Kidney (tissue), 22 donors: ENCODE measurements at places on chromosomes 1 and 21. TPM values are rescaled to one million over a fixed set of nuclear protein-coding genes. Genes with fewer than 3 reads are reported as not detected.
A peak's percentile ranks its signal among the peaks of the same experiment; 100 is the strongest.

- no peak for DNase-seq
Measured at GRCh38 chr21:35222541-35222941, 173.4 kb upstream of the RUNX1 start.

- DNase-seq = no peak
Measured at GRCh38 chr1:15504436-15504835, 19.6 kb downstream of the CASP9 start.

NLRP3 gene
- polyA plus RNA-seq = not detected

GRCh38 chr1:15531003-15531402, 4.4 kb downstream of the DNAJC16 start:
- no peak for DNase-seq

DNA sequence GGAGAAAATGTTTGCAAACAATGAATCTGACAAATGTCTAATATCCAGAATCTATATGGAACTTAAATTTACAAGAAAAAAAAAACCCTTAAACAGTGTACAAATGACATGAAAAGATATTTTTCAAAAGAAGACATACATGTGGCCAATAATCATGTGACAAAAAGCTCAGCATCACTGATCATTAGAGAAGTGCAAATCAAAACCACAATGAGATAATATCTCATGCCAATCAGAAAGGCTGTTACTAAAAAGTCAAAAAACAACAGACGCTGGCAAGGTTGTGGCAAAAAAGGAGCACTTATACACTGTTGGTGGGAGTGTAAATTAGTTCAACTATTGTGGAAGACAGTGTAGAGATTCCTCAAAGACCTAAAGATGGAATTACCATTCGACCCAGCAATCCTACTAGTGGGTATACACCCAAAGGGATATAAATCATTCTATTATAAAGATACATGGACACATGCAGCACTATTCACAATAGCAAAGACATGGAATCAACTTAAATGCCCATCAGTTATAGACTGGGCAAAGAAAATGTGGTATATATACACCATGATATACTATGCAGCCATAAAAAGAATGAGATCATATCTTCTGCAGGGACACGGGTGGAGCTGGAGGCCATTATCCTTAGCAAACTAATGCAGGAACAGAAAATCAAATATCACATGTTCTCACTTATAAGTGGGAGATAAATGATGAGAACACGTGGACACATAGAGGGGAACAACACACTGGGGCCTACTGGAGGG, 123.2 kb downstream of the PTPRC start:
- no peak for DNase-seq

GRCh38 chr1:68029444-68029843, 21.0 kb downstream of the DIRAS3 start:
- DNase-seq = no peak

CACNA1S gene
- polyA plus RNA-seq = 0.41 TPM

ARHGAP30 gene
- 1.2 TPM for polyA plus RNA-seq

DBT gene
- polyA plus RNA-seq = 7.7 TPM

OR6N1 gene
- not detected for polyA plus RNA-seq

- DNase-seq = no peak
Measured at GRCh38 chr1:207619871-207620542, 24.9 kb upstream of the CR1L start.

- DNase-seq = no peak
Measured at GRCh38 chr1:38085666-38086330, 39.2 kb upstream of the POU3F1 start.

GRCh38 chr1:215292932-215293331, 210.4 kb downstream of the KCNK2 start:
- no peak for DNase-seq

TTF2 gene
- polyA plus RNA-seq = 4.1 TPM

DNA sequence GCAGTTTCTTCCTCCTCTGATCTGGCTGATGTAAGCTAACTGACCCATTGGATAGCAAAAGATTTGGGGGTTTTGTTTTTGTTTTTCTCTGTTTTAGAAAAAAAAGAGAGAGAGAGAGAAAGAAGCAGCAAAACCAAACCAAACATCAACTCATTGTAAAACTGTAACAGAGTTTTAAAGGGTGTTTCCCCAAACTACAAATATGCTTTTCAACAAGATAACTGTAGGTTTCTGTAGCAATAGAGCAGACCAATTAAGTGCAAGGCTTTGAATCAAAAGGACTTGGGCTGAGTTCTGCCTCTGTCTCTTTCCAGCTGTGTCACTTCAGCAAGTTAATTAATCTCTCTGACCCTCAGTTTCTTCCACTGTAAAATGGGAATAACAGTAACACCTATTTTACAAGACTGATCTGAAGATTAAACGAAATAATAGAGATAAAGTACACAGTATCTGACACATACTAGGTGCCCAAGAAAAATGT, 44.5 kb downstream of the RRAGC start:
- DNase-seq = no peak

DNA sequence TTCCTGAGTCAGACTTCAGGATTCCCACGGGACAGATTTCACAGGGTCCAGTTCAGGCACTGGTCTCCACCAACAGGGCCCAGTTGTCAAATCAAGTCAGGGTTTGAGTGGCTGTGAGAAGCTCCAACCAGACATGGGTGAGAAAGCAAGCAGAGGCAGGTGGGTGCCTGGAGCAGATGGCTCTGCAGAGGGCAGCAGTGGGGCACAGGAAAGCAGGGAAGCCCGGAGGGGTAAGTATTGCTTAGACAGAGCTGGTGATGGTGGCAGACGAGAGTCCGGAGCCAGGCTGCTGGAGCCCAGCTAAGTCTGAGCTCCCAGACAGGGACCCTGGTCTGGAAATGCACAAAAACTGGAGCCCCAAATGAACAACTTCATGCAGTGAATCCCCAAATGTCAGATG, 40.4 kb downstream of the RIMS3 start:
- DNase-seq = peak; percentile 26

DNA sequence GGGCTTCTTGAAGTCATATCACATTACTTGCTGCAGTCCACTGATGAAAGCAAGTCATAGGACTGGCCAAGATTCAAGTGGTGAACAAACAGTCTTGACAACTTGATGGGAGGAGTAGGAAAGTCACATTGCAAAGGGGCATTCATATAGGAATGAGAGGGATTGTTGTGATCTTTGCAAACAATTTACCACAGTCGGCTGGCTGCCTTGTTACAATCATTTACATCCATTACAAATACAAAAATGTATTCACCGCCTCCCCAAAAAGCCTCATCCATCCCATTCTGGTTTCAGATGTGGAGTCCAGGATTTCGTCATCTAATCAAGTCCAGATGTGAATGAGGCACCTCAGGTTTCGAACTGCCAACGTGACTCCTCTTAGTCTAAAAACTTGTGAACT, 26.8 kb downstream of the GORAB start:
- DNase-seq = no peak

- DNase-seq = no peak
Measured at GRCh38 chr1:59072583-59072947, 224.3 kb upstream of the FGGY start.

- no peak for DNase-seq
Measured at GRCh38 chr1:48227165-48228013, 4.9 kb downstream of the SLC5A9 start.
